ENCODE measurements at places on chromosomes 16 and 17. TPM values are rescaled to one million over a fixed set of nuclear protein-coding genes. Genes with fewer than 3 reads are reported as not detected.
A peak's percentile ranks its signal among the peaks of the same experiment; 100 is the strongest.

GRCh38 chr16:4506450-4506849 lies 30.3 kb downstream of the HMOX2 start:
- peak; percentile 82 for DNase-seq
- no peak overlapping the region for H3K4me3 ChIP-seq
- no peaks in the 10 kb centered on the region for H3K4me1 ChIP-seq
- H3K27ac ChIP-seq, result no peak overlapping the region

PLEKHM1 gene
- 33.2 TPM for total RNA-seq

DNA sequence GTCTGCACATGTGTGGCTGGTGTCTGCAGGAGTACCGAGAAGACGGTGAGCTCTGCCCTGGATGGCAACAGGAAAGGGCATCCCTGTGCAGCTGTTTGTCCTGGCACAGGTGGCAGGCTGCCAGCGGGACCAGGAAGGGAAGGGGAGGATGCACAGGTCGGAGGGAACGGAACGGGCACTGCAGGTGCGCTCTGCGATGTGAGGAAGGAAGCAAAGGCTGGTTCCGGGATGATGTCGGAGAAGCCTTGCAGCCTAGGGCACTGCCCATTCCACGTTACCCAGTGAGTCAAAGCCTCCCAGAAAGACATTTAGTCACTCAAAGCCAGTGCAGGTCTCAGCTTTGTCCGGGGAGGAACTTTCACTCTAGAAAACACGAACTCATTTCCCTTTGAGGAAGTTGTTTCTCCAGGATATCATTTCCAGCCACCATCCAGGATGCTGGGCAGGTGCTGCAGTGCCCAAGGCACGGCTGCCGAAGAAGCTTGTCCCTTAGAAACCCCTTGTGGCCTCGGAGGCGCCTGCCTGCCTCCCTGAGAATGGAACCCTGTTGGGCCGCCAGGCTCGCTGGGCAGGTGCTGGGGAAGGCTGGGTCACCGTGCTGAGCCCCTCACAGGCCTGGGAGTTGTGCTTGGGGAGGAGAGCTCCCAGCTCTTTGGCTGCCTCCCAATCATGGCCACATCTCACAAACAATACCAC lies 4.5 kb upstream of the TMEM235 start:
- no peaks in the 10 kb centered on the region for H3K36me3 ChIP-seq
- peaks cover 20% of the 10 kb centered on the region for H3K27me3 ChIP-seq
- DNase-seq, result no peak

FKBP10 gene
- 40.0 TPM for total RNA-seq

KRT9 gene
- not detected for total RNA-seq

DNA sequence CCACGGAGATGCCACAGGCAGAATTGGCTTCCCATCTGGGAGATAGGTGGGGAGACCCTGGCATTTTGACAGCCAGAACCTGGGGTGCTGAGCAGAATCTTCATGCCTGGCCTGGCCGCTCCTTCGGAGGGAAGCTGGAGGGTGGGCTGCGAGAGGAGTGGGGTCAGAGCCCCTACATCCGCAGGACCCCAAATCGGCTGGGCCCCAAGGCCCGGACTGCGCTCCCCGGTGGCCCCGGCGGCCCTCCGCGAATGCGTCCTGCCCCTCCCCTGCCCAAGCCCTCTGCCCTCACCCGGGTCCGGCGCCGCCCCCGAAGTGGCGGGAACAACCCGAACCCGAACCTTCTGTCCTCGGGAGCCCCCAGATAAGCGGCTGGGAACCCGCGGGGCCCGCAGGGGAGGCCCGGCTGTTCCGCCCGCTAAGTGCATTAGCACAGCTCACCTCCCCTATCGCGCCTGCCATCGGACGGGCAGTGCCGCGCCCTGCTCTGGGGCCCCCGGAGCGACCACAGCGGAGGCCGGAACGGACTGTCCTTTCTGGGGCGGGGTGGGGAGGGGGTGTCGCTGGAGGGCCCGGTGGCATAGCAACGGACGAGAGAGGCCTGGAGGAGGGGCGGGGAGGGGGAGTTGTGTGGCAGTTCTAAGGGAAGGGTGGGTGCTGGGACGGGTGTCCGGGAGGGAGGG lies 850 bp upstream of the PNMT start:
- peaks cover 28% of the 10 kb centered on the region for H3K4me1 ChIP-seq
- no peak overlapping the region for H3K27ac ChIP-seq

KIF18B gene
- total RNA-seq, result 0.28 TPM

TAT gene
- not detected for total RNA-seq

ITFG1 gene
- 47.8 TPM for total RNA-seq

ATP2C2 gene
- total RNA-seq, result not detected

GRCh38 chr16:88633684-88634140 lies 4.7 kb upstream of the IL17C start:
- H3K27ac ChIP-seq, result no peak overlapping the region
- no peaks in the 10 kb centered on the region for H3K4me1 ChIP-seq
- H3K4me3 ChIP-seq, result peak overlapping the region; percentile 39
- DNase-seq, result no peak
- peaks cover 12% of the 10 kb centered on the region for H3K27me3 ChIP-seq

GRCh38 chr16:53839150-53839549 lies 135.2 kb downstream of the FTO start:
- no peak for DNase-seq
- H3K27ac ChIP-seq, result no peak overlapping the region
- H3K27me3 ChIP-seq, result no peaks in the 10 kb centered on the region
- no peaks in the 10 kb centered on the region for H3K4me1 ChIP-seq
- no peak overlapping the region for H3K4me3 ChIP-seq

C17orf113 gene
- 0.28 TPM for total RNA-seq

GRCh38 chr17:48457080-48457836 lies 27.2 kb upstream of the SKAP1 start:
- H3K27ac ChIP-seq, result no peak overlapping the region
- no peaks in the 10 kb centered on the region for H3K27me3 ChIP-seq
- no peak overlapping the region for H3K4me3 ChIP-seq

TBX2 gene
- total RNA-seq, result 5.3 TPM

DNA sequence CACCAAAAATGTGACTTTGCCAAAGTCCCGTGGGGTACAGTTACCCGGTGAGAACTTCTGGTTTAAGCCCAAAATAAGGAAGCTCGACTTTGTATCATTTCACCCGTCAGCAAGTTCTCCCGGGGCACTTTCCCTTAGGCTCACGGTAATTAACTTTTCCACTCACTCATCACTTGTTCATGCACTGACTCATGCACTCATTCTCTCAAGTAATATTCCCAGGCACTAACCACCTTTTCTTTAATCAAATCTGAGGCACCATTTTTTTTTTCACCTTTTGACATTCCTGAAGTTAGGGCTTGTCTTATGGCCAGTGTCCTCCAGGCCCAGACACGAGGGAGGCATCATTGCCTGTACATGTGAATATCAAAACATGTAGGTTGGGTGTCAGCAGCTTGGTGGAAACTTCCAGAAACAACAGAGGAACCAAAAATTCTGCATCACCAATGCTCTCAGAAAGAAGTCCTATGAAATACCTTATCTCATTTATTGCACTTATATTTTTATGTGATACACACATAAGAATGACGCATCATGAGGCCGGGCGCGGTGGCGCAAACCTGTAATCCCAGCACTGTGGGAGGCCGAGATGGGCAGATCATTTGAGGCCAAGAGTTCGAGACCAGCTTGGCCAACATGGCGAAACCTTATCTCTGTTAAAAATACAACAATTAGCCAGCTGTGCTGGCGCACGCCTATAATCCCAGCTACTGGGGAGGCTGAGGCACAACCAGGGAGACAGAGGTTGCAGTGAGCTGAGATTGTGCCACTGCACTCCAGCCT lies 36.1 kb upstream of the ATP2C2 start:
- peaks cover 31% of the 10 kb centered on the region for H3K36me3 ChIP-seq
- no peaks in the 10 kb centered on the region for H3K4me1 ChIP-seq
- DNase-seq, result no peak
- no peak overlapping the region for H3K27ac ChIP-seq
- H3K4me3 ChIP-seq, result no peak overlapping the region
- no peaks in the 10 kb centered on the region for H3K27me3 ChIP-seq

- no peaks in the 10 kb centered on the region for H3K36me3 ChIP-seq
- H3K4me3 ChIP-seq, result no peak overlapping the region
- peak; percentile 5 for DNase-seq
Observed at GRCh38 chr16:2792940-2793339, 5.3 kb upstream of the PRSS41 start.

KRTAP4-4 gene
- not detected for total RNA-seq

GRCh38 chr17:3846437-3847164 lies 555 bp upstream of the NCBP3 start:
- peaks cover 23% of the 10 kb centered on the region for H3K36me3 ChIP-seq
- no peak overlapping the region for H3K4me3 ChIP-seq
- H3K27ac ChIP-seq, result peak overlapping the region; percentile 91
- peaks cover 22% of the 10 kb centered on the region for H3K4me1 ChIP-seq

- H3K36me3 ChIP-seq, result no peaks in the 10 kb centered on the region
- H3K4me3 ChIP-seq, result no peak overlapping the region
- DNase-seq, result no peak
Observed at GRCh38 chr16:76195648-76196047, 81.6 kb upstream of the CNTNAP4 start.

DNA sequence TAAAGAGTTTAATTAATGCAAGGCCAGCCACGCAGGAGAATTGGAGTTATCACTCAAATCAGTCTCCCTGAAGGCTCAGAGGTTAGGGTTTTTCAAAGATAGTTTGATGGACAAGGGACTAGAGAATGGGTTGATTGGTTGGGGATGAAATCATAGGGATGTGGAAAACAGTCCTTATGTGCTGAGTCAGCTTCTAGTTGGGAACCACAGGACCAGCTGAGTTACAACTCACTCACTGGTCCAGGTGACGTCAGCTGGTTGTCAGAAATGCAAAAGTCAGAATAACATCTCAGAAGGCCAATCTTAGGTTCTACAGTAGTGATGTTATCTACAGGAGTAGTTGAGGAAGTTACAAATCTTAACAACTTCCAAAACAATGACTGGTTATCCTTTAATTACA lies 47.6 kb downstream of the CPD start:
- H3K36me3 ChIP-seq, result no peaks in the 10 kb centered on the region
- no peaks in the 10 kb centered on the region for H3K27me3 ChIP-seq
- no peak for DNase-seq
- no peak overlapping the region for H3K27ac ChIP-seq
- peaks cover 12% of the 10 kb centered on the region for H3K4me1 ChIP-seq
- H3K4me3 ChIP-seq, result no peak overlapping the region

GRCh38 chr16:19745286-19746010 lies 27.4 kb downstream of the IQCK start:
- no peaks in the 10 kb centered on the region for H3K4me1 ChIP-seq
- H3K27ac ChIP-seq, result no peak overlapping the region
- no peak overlapping the region for H3K4me3 ChIP-seq
- no peaks in the 10 kb centered on the region for H3K36me3 ChIP-seq
- DNase-seq, result no peak
- H3K27me3 ChIP-seq, result no peaks in the 10 kb centered on the region

- no peak overlapping the region for H3K4me3 ChIP-seq
- H3K4me1 ChIP-seq, result no peaks in the 10 kb centered on the region
- no peaks in the 10 kb centered on the region for H3K27me3 ChIP-seq
- peaks cover 23% of the 10 kb centered on the region for H3K36me3 ChIP-seq
- no peak overlapping the region for H3K27ac ChIP-seq
- no peak for DNase-seq
Observed at GRCh38 chr16:89133457-89134127, 38.0 kb upstream of the CDH15 start.

DNA sequence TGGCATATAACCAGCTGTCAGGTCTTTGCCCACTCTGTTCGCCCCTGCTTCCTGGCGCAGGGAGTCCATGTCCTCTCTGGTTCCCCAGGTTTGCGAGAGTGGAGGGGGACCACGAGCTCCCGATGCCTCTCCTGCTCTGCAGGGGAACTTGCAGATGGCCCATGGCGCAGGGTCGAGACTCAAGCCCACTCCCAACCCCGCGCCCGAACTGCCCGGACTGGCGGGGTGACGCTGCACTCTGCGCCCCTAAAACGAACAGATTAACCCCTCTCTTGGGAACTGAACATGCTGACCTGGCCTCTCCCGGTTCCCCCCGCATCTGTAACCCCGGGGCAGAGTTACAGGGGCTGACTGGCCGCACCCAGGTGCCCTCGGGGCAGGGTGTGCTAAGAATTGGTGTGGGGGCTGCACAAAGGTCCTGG lies 681 bp upstream of the PLA2G15 start:
- peak overlapping the region; percentile 89 for H3K4me3 ChIP-seq
- no peaks in the 10 kb centered on the region for H3K27me3 ChIP-seq
- H3K4me1 ChIP-seq, result peaks cover 39% of the 10 kb centered on the region
- H3K36me3 ChIP-seq, result peaks cover 10% of the 10 kb centered on the region
- DNase-seq, result no peak

DNA sequence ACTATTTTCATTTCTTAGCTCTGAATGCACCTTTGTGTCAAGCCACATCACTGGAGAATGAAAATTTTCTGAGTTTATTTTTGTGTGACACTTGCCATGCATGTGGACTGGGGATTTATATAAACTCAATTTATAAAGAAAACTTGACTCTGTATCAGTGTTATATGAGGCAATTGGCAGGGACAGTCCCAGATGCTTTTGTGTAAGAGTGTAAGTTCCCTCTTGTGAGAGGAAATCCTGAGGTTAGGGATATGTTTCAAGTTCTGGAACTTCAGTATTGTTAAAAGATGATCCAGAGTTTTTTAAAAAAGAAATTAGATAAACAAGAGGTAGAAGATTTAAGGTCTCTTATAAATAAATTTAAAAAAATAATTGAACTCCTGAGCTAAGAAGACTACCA lies 10.9 kb upstream of the CCL8 start:
- no peak for DNase-seq
- H3K36me3 ChIP-seq, result no peaks in the 10 kb centered on the region
- H3K4me1 ChIP-seq, result no peaks in the 10 kb centered on the region
- no peak overlapping the region for H3K27ac ChIP-seq

- H3K4me1 ChIP-seq, result no peaks in the 10 kb centered on the region
- H3K27me3 ChIP-seq, result no peaks in the 10 kb centered on the region
- H3K36me3 ChIP-seq, result no peaks in the 10 kb centered on the region
- H3K27ac ChIP-seq, result no peak overlapping the region
- no peak for DNase-seq
- H3K4me3 ChIP-seq, result no peak overlapping the region
Observed at GRCh38 chr16:69494991-69495392, 70.6 kb downstream of the CYB5B start.
